ENCODE measurements at places on chromosomes 3 and 15.

DNA sequence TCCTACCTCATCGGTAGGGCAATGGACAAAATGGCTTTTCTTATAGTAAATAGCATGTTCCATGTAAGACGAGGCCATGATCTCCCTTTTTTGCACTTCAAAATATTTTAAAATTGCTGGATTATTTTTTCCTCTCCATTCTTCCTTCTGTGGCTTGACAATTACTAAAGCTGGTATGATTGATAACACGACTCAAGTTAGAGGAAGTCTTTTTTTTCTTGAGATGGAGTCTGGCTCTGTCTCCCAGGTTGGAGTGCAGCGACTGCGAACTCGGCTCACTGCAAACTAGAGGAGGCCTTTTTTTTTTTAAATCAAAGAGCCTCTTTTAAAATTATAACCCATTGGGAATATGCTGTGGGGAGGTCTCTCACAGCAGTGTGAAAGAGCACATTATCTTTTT lies 124.5 kb upstream of the TBL1XR1 start:
- no peak for DNase-seq

GRCh38 chr15:75051191-75051608 lies 27.8 kb downstream of the PPCDC start:
- no peak for DNase-seq

DNA sequence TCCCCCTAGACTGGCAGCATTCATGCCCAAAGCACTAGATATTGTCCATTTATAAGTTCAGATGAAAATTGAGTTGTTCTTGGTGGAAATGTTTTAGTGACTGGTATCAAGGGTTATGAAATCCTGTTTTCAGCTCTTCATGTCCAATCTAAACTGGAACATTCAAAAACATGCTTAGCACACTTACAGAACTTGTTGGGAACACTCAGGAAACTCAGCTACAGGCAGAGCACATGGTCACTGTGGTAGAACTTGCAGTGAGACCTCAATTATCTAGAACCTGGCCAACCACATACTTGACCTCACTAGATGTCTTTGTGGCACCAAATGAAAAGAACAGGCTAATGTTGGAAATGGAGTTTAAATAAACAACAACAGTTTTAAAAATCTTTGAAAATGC lies 88.8 kb downstream of the SMAD3 start:
- no peak for DNase-seq

DNA sequence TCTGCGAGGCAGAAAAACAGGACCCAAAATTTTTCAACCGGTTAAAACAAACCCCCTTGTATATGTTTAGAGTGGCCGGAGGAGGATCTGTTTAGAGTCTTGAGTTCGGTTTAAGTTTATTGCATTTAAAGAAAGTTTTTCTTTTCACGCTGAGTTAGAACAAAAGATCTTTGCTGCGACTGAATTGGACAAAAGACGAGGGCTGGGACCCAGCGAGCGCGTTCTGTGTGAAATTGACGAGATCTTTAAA lies 9.8 kb downstream of the NR2F2 start:
- no peak for DNase-seq

- no peak for DNase-seq
Observed at GRCh38 chr15:100108846-100109245, 232.9 kb downstream of the ADAMTS17 start.

DNA sequence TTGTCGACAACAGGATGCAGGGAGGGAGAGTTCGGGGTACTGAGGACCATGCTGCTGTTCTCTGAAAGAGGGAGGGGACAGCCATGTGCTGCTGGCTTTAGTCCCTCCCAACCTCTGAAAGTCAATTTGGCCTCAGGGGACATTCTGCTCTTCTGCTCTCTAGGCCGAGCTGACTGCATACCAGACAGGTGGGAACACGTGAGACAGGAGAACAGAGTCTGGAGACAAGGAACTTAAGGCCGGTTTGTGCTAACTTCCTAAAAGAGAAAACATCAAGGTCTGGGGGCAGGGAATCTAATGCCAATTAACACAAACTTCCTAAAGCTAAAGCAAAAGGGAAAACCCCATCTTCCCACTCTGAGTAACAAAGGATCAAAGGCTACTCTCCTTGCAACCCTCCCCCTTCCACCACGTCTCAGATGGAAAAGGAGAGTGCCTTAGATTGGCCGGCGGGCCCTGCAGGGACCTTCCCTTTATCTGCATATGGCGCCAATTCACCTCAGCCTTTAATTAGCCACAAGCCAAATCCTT lies 41.0 kb downstream of the SLCO2A1 start:
- peak; percentile 18 for DNase-seq

- no peak for DNase-seq
Observed at GRCh38 chr15:60656481-60656880, 177.5 kb upstream of the ICE2 start.

DNA sequence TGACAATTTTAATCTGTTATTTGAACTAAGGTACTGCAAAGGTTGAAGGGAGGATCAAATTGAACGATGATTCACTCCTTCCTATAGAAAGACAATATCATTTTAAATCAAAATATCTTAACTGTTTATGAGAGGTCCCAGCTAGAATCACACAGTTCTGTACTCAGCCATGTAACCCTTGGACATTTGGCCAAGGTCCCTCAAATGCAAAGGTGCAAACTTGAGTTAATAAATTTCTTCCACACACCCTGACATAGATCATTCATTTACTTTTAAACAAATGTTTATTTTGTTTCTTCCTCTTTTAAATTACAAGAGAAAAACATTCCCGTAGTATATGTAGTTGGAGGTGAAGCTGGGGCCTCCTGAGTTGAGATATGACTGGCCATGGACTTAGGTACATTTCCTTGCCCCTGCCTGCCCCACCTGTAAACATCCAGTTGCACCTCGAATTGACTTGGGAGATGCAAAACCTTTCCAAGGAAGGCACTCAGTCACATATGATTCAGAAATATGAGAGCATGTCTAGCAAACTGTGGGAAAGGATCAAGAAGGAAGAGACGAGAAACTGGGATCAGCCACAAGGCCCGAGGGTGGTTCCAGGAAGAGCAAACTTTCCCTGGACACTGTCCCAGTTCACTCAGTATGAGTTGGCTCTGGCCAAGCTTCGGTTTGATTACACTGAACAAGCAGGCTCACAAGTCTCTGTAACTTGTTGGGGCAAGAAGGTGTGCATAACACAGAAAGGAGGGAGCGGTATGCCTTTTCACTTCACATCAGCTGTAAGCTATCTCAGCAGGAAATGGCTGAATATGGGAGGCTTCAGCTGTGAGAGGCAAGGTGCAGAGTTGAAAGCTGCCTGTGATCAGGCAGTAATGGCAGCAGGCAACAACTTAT lies 6.7 kb downstream of the TNFSF10 start:
- DNase-seq, result no peak

- DNase-seq, result no peak
Observed at GRCh38 chr3:47464588-47464987, 11.2 kb downstream of the SCAP start.

- DNase-seq, result no peak
Observed at GRCh38 chr3:111690242-111690641, 95.1 kb upstream of the ZBED2 start.

DNA sequence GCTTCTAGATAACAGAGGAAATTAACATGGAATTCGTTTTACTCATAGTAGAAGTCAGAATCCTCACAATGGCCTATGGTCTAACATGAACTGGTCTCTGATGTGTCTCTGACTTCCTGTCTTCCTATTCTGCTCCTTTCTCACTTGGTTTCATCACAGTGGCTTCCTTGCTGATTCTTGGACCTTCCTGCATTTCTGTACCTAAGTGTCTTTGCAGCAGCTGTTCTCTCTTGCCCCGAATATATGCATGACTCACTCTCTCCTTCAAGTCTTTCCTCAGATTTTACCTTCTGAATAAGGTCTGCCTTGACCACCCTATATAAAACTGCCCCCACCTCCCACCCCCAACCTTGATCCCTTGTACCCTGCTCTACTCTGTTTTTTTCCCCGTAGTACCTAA lies 14.1 kb downstream of the ARL13B start:
- DNase-seq, result no peak

GRCh38 chr3:2853651-2854050 lies 256.5 kb downstream of the IL5RA start:
- no peak for DNase-seq

DNA sequence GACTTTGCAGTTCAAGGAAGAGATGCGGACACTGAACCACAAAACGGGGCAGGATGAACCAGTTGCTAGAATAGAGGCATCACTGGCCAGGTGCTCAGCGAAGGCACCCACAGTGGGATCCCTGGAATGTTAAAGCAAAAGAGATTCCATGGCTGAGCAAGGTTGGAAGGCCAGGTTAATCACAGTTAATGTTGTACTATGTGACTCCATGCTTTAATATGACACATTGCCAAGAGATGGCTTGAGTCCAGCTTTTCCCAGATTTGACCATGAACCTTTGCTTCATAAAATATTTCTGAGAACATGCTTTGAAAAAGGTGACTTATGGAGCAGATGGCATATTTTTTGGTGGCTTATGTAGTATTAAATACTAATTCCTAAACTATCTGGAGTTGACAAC lies 76.2 kb upstream of the CMTM7 start:
- no peak for DNase-seq

- no peak for DNase-seq
Observed at GRCh38 chr3:156332304-156332703, 211.9 kb downstream of the KCNAB1 start.

GRCh38 chr3:111335512-111336303 lies 206.3 kb upstream of the CD96 start:
- no peak for DNase-seq

Measured in urinary bladder (tissue), 4 donors.